ENCODE measurements at places on chromosomes 7 and 10. TPM values are rescaled to one million over a fixed set of nuclear protein-coding genes. Genes with fewer than 3 reads are reported as not detected.

Gene VWA2
- 0.48 TPM for total RNA-seq

DNA sequence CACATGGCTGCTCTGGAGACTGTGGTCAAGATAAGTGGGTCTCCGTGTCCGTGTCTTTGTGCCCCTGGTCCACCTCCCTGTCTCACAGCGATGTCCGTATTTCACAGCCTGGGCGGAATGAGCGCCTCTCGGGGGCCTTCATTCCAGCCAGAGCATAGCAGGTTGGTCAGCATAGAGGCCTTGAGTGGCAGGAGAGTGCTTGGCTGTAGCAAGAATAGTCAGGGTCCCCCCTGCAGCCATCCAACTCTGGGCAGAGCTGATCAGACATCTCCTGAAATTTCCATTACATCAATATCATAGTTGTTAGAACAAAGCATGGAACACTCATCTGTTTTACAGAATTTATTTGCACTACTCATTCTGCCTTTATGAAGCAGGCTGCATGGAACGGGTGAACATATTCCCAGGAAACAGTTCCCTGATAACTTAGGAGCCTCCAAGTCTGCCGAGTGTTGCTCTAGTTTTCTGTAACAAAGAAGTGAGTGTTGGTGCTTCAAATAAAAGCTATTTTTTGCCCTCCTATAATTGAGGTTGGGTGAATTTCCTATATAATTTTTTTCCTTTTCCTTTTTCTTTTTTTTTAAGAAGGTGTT is 255.3 kb downstream of the INHBA start:
- no peak overlapping the region for H3K4me3 ChIP-seq
- no peaks in the 10 kb centered on the region for H3K27me3 ChIP-seq

Gene ANKRD7
- 2.4 TPM for total RNA-seq

Gene MRC1
- total RNA-seq: 0.07 TPM

Gene CYP26C1
- total RNA-seq: 0.60 TPM

GRCh38 chr7:149773446-149774236 is at the start of gene ZNF467:
ZNF467 (minus strand) TSS chr7:149773588; CDS start chr7:149771032, 2,556 bp downstream.
- DNase-seq: no peak
- H3K4me3 ChIP-seq: peak within 1 kb of the TSS; percentile 88
- H3K4me1 ChIP-seq: no peaks in the 10 kb centered on the region

- no peaks in the 10 kb centered on the region for H3K4me1 ChIP-seq
- no peaks in the 10 kb centered on the region for H3K36me3 ChIP-seq
- no peak overlapping the region for H3K4me3 ChIP-seq
- no peaks in the 10 kb centered on the region for H3K27me3 ChIP-seq
Observed at GRCh38 chr10:13180788-13181187, 19.4 kb downstream of the MCM10 start.

DNA sequence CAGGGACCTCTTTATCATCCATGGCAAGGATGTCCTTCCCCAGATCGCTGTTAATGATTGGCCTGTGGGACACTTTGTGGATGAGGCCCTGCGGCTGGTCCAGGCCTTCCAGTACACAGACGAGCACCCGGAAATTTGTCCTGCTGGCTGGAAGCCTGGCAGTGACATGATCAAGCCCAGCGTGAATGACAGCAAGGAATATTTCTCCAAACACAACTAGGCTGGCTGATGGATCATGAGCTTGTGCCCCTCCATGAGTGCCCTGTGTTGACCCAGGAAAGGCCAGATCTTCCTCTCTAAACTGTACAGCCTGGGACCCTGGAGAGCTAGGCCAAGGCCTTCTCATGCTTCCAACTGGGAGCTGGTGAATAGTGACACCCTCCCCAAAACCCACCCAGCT is 124.1 kb downstream of the CUL2 start:
- H3K4me3 ChIP-seq: no peak overlapping the region
- H3K27ac ChIP-seq: no peak overlapping the region
- H3K36me3 ChIP-seq: no peaks in the 10 kb centered on the region
- peaks cover 3% of the 10 kb centered on the region for H3K4me1 ChIP-seq

DNA sequence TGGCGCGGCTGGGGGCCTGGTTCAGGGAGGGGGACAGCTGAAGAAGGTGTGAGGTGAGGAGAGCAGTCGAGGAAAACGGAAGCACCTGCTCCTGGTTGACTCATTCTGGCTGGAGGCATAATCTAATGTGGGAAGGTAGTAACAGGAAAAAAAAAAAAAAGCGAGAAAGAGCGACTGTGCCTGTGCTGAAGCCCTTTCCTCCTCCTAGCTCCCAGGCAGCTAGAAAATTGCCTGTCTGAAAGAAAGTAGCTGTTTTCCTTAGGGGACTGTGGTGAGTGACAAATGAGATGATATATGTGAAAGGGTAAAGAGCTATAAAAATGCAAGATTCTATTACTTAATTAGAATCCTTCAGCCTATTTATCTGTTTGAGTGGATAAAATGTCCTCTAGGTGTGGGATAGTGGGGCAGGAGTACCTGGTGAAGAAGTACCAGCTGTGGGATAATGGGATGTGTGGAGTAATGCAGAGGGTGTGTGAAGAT is 4.9 kb upstream of the MEST start:
- H3K36me3 ChIP-seq: no peaks in the 10 kb centered on the region
- H3K27ac ChIP-seq: peak overlapping the region; percentile 61
- H3K27me3 ChIP-seq: no peaks in the 10 kb centered on the region
- H3K4me3 ChIP-seq: peak overlapping the region; percentile 72
- peaks cover 10% of the 10 kb centered on the region for H3K4me1 ChIP-seq
- peak; percentile 84 for DNase-seq

GRCh38 chr10:126131341-126131740 is 235.0 kb downstream of the FANK1 start:
- H3K27me3 ChIP-seq: no peaks in the 10 kb centered on the region
- H3K4me1 ChIP-seq: peaks cover 17% of the 10 kb centered on the region
- no peak overlapping the region for H3K27ac ChIP-seq
- no peak for DNase-seq
- no peak overlapping the region for H3K4me3 ChIP-seq

DNA sequence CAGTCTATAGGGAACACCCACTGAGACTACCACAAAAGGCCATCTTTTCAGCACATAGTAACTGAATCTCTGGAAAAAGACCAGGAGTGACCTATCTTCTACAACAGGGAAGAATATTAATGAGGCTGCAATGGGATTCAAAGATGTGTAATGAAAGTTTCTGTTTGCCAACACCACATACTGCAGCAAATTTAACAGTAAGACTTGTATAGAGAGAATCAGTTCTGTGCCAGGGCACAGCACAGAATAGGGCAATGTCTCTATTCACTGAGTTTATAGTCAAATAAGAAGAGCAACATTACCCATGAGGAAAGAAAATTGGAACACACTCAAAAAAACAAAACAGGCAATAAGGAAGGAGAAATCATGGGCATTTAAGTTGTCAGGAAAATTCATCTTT is 91.4 kb upstream of the PTN start:
- H3K4me3 ChIP-seq: no peak overlapping the region
- H3K27me3 ChIP-seq: no peaks in the 10 kb centered on the region

- H3K27me3 ChIP-seq: no peaks in the 10 kb centered on the region
- peaks cover 25% of the 10 kb centered on the region for H3K36me3 ChIP-seq
Observed at GRCh38 chr10:72277340-72277995, 3.7 kb downstream of the DDIT4 start.

Gene OR2A12
- total RNA-seq: not detected

DNA sequence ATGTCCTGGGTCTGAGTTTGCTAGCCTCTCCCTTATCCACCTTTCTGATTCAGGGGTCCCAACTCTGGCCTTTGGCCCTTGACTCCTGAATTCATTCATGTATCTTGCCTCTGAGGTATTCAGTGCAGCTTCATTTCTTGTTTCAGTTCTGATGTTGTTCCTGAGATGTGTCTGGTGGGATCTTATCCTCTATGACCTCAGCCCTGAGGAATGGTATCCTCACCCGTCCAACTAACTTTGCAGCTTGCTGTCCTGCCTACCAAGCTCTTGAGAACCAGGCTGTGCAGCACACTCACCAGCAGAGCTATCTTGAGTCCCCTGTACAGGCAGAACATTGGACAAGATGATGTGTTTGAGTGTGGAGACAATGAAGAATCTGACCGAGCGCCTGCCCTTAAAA is 13.8 kb downstream of the SUFU start:
- H3K4me1 ChIP-seq: no peaks in the 10 kb centered on the region
- H3K4me3 ChIP-seq: no peak overlapping the region
- no peak for DNase-seq
- no peaks in the 10 kb centered on the region for H3K27me3 ChIP-seq

- H3K27ac ChIP-seq: peak overlapping the region; percentile 92
- H3K4me1 ChIP-seq: peaks cover 52% of the 10 kb centered on the region
- DNase-seq: peak; percentile 96
- peaks cover 42% of the 10 kb centered on the region for H3K36me3 ChIP-seq
Observed at GRCh38 chr7:29564496-29565223, 1.0 kb downstream of the PRR15 start.

DNA sequence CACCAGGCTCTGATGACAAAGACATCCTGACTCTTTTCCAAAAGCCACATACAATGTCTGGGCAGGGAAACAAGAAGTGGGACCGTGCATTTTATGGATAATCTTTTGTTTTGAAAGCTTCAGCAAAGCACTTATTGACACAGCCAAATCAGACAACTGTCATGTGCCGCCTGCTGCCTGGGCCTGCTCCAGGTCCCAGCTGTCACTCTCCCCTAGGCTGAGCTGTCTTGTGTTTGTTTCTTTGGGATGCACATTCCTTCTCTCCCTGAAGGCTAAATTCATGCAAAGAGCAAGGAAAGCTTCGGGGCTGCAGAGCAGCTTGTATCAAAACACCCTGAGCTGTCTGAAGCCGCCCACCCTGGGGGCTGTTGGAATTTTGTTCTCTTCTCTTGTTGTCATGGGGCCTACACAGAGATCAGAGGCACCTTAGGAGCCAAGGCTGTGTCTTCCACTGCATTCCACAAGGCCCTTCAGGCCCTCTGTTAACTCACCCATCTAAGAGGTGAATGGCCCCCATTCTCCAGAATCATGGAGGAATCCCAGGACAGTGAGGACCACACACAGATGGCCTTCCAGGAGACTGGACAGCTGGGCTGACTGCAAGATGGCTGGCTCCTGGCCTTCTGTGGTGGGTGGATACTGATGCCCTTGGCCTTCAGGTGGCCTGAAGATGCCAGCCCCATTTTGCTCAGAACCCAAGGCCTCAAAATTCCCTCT is 17.8 kb upstream of the SLC18A2 start:
- DNase-seq: no peak
- no peak overlapping the region for H3K4me3 ChIP-seq
- no peaks in the 10 kb centered on the region for H3K27me3 ChIP-seq

DNA sequence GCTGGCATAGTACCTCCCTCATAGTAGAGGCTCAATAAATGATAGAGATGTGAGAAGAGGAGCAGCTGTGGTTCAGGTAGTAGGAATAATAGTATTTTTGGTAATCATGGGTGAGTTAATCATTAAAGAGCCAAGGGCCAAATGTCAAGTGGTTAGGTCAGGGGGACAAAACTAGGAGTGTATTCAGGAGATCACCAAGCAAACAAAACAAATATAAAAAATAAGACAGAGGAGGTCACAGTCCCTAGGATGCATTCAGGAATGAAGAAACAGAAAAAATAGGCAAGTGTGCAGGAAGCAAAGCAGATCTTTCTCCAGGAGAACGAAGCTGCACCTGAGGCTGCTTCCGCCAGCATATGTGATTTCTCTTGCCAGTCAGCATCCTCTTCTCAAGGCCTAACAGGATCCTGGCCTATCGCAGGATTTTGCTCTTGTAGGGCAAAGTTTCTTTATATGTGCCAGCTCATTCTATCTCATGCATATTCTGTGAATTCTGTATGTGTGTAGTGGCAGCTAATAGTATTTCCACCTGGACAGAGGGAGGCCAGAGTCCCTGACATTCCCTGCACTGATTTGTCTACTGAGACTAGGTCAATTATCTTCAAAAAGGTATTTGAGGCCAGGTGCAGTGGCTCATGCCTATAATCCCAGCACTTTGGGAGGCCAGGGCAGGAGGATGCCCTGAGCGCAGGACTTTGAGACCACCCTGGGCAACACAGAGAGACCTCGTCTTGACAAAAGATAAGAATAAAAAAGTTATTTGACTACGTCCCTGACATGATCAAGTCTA is 82.7 kb downstream of the AKR1D1 start:
- no peaks in the 10 kb centered on the region for H3K36me3 ChIP-seq
- no peak for DNase-seq
- H3K27me3 ChIP-seq: no peaks in the 10 kb centered on the region
- H3K4me1 ChIP-seq: 0 out of 2 replicates have a peak, but pooled peaks cover 9% of the 10 kb centered on the region

GRCh38 chr7:92682903-92683539 is 92.8 kb upstream of the FAM133B start:
- H3K4me3 ChIP-seq: no peak overlapping the region
- H3K27ac ChIP-seq: no peak overlapping the region
- peak; percentile 38 for DNase-seq
- no peaks in the 10 kb centered on the region for H3K4me1 ChIP-seq

GRCh38 chr7:70728872-70729552 is 402.9 kb upstream of the GALNT17 start:
- DNase-seq: no peak
- H3K36me3 ChIP-seq: no peaks in the 10 kb centered on the region
- H3K27me3 ChIP-seq: peaks cover 57% of the 10 kb centered on the region
- no peak overlapping the region for H3K27ac ChIP-seq
- no peaks in the 10 kb centered on the region for H3K4me1 ChIP-seq

DNA sequence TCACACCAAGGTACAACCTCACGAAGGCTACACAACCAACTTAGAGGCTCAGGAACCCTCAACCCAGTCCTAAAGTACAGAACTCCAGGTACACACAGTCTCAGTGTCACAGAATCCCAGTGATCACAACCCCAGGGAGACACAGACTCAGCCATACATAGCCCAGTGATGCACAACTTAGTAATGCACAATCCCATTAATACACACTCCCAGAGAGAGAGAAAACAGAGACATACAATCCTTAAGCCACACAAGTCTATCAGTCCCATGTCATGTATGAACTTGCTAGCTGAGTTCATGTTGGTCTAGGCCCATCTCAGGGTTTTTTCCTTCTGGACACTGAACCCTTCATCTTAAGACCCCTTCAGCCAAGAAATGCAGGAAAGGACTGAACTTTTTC is 4.6 kb downstream of the KCNIP2 start:
- no peak overlapping the region for H3K27ac ChIP-seq
- H3K36me3 ChIP-seq: no peaks in the 10 kb centered on the region
- no peaks in the 10 kb centered on the region for H3K27me3 ChIP-seq
- H3K4me3 ChIP-seq: no peak overlapping the region
- H3K4me1 ChIP-seq: no peaks in the 10 kb centered on the region

GRCh38 chr7:107816011-107816566 is 13.1 kb upstream of the SLC26A3 start:
- no peak overlapping the region for H3K27ac ChIP-seq
- H3K27me3 ChIP-seq: no peaks in the 10 kb centered on the region
- no peaks in the 10 kb centered on the region for H3K4me1 ChIP-seq
- no peak overlapping the region for H3K4me3 ChIP-seq
- H3K36me3 ChIP-seq: no peaks in the 10 kb centered on the region
- no peak for DNase-seq

DNA sequence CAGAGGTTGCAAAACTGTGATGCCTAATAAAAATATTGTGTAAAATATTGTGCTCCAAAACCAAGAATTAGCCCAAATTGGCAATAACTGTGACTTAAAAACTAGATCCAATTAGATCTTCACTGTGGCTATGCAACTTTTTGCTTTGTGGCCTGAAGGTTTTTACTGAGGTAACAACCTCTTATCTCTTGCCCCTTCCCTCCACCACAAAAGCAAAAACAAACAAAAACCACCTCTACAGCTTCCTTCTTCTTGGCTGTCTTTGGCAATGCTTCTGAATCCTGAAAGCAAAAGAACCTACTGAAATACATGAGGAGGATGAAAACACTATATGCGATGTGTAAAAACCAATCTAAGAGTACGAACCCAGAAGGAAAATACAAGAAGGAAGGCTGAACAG is 226.7 kb upstream of the MBL2 start:
- H3K36me3 ChIP-seq: no peaks in the 10 kb centered on the region
- H3K27ac ChIP-seq: no peak overlapping the region
- H3K4me3 ChIP-seq: no peak overlapping the region
- no peaks in the 10 kb centered on the region for H3K4me1 ChIP-seq

All from PC-9 (cell line).